GM20000 (cell line): ENCODE measurements at places on chromosomes 6 and 20.
A peak's percentile ranks its signal among the peaks of the same experiment; 100 is the strongest.

DNA sequence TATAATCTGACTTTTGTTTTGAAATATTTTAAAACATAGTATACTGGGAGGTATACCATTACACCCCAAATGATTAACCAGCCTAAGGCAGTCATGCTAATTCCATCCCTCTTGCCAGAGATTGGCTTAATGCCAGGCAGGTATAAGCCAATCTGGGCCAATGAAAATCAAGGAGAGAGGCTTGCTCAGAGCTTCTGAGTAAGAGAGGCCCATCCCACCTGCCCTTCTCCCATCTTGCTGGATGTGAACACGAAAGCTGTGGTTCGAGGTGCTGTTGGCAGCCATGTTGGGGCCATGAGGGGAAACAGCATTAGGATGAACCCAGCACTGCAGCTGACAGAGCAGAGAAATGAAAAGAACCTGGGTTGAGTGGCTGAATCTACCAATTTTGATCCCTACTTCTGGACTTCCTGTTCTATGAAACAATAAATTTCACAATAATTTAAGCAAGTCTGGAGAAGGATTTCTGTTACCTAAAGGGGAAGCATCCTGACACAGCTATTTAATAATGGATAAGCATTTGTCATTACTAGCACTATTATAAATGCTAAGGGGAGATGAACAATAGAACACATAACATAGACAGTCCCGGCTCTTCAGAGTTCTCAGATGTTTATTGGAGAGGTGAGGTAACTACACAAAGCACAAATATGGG, 152.3 kb downstream of the CDC5L start:
- DNase-seq: no peak

DNA sequence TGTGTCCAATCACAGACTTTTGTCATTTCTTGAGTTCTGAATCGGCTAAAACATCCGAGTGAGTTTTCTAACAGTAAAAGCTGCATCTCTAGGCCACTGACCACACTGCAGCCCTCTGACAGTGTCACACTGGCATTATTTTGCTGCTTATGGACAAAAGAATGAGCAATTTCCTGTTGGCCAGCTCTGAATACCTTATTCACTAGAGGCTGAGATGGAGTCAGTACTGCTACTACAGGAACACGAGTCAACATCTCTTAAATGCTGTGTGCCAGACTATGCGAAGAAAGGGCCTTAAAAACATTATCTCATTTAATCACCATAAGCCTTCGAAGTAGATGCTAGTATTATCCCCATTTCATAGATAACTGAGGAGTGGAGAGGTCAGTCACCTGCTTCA, 42.5 kb upstream of the IPCEF1 start:
- DNase-seq: no peak

DNA sequence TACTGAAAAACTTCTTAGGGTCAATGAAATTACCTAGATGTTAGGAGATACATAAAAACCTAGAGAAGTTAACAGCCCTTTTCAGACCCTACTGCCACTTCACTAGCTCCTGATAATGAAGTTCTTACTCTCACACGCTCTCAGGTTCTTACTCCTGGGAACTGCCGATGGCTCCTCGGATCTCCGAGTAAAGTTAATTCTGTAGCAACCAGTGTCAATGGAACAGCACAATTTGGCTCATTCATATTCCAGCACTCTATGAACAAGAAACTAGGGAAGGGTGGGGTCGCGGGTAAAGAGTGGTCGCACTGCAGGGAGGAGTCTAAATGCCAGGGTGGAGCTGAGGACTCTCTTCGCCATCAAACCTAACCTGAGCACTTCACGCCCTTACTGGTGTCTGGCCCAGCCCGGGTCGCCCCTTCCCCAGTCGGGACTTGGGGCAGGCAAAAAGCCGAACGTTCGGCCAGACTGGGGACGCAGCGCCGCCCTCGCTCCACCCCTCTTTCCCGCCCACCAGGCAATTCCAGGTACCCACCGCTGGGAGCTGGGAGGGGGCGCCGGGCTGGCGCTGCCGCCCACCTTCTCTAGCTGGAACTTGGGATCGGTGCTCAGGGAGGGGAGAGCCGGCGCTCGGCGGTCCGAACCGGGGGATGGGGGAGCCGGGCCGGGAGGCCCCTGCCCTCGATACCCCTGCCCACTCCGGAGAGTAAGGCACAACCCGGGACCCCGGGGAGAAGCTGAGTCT, 744 bp downstream of the RAB23 start:
- DNase-seq: peak; percentile 67

DNA sequence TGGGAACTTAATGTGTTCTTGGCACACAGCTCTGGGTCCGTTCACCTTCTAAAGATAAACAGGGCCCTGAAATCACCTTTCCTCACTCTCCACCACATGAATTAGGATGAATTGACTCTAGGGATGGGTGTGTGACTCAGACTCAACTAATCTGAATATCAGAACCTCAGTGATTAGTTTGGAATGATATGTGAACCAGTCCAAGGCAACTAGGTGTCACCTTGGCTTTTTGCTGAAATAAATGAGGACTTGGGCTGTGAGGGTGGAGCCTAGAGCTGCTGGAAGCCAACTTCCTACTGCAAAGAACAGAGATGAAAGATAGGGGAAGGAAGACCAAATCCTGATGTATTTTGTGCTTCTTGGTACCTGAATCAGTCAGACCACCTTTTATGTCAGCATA, 132.0 kb upstream of the RNF24 start:
- peak; percentile 12 for DNase-seq

DNA sequence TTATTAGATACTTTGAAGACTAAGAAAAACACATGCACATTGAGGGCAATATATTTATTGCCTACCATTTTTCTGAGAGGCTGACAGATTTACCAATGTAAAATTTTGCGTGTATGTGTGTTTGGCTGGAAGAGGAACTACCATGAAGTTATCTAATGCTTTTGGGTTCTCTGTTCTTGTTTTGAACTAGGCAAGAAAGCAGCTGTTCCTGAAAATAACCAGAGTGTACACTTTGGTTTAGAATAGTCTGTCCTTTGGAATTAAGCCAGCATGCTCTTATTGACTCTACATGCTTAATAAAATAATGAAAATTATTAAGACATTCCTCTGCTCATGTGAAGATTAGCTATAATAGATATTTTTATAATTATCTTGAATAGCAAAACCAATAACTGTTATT, 129.2 kb downstream of the MYB start:
- peak; percentile 14 for DNase-seq
